ENCODE measurements at places on chromosomes 3 and 15.

DNA sequence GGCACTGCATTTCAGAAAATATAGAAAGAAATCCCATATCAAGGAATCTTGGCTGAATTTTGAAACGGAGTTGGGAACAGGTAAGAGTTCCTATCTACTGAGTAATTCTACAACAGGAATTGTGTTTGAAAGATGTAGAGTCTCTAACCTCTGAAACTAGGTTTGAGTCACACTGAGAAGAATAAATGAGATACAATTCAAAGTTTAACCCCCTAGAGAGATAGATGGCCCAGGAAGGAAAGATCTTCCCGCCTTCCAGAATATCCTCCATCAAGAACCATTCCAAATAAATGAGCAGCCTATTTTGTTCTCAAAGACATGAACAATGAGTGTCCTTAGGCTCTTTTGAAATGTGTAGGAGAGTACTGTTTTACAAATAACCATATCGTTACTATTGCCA, 2.9 kb upstream of the ANP32A start:
- DNase-seq = no peak

- DNase-seq = no peak
These were observed 59.0 kb upstream of the GSK3B start for GRCh38 chr3:120153294-120153693.

DNA sequence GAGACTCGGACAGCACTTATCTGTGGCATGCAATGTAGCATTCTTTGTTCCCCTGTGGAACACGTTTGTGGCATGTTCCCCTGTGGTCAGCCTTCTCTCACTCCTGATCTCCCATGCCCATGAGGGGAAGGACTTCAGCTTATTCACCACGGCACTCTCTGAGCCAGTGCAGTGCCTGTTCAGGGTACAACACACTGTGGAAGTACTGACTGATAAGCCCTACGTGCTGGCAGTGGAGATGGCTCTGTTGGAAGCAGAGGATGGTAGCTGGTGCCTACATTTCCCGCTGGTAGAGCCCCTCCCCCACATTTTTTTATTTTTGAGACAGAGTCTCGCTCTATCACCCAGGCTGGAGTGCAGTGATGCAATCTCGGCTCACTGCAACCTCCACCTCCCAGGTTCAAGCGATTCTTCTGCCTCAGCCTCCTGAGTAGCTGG, 43.5 kb upstream of the ETV5 start:
- no peak for DNase-seq

GRCh38 chr15:57592836-57593420, 1.2 kb downstream of the MYZAP start:
- no peak for DNase-seq

- DNase-seq = no peak
These were observed 7.6 kb upstream of the FOXP1 start for GRCh38 chr3:71591101-71591500.
